NCI-H1092 (cell line): ENCODE measurements at places on chromosomes 3 and 15.

- DNase-seq = no peak
Measured at GRCh38 chr3:34742151-34742550, 897.2 kb upstream of the ARPP21 start.

DNA sequence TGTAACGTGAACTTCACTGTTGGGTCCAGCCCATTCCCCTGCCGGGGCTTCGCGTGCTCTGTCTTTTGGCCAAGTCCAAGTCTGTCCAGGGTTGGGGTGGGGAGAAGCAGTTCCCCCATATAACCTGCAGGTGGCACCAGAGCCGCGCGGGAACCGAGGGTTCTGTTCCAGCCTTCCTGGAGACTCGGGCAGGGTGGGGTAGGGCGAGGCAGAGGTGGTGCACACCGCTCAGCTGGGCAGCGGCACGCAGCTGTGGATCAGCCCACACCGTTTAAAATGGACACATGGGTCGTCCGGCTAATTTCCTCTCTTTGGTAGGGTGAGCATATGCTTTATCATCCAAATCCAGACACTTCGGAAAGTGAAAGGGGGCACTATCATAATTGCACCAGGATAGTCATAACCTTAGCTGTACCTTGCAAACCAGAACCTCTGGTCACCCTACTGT lies 118.1 kb downstream of the TBC1D2B start:
- DNase-seq = peak; percentile 9

DNA sequence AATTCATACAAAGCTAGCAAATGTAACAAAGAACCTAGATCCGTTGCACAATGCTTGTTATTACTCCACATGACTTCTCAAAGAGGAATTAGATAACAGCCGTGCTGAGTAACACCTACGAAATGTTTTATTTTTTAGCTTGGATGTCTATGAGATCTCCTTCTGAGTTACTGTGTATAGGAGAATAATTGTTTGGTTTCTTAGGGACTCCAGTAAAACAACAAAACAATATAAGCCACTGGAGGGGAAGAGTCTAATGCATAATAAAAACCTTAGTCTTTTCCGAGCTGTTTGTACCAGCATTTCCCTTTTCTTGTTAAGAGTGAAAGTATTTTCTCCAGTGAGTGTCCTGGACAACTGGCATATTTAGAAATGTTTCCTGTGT lies 15.6 kb downstream of the SNAP23 start:
- no peak for DNase-seq

GRCh38 chr15:44158111-44158510 lies 37.0 kb downstream of the FRMD5 start:
- no peak for DNase-seq

GRCh38 chr3:66210687-66211295 lies 10.0 kb upstream of the SLC25A26 start:
- DNase-seq = no peak

GRCh38 chr3:69683082-69683806 lies 56.0 kb upstream of the MITF start:
- DNase-seq = no peak
